Kasumi-1 (cell line): ENCODE measurements at places on chromosomes 4 and X.

GRCh38 chr4:80710748-80711451 lies 319.6 kb upstream of the BMP3 start:
- DNase-seq = no peak

- peak; percentile 21 for DNase-seq
These were observed 441.9 kb downstream of the INPP4B start for GRCh38 chr4:142404191-142404611.

DNA sequence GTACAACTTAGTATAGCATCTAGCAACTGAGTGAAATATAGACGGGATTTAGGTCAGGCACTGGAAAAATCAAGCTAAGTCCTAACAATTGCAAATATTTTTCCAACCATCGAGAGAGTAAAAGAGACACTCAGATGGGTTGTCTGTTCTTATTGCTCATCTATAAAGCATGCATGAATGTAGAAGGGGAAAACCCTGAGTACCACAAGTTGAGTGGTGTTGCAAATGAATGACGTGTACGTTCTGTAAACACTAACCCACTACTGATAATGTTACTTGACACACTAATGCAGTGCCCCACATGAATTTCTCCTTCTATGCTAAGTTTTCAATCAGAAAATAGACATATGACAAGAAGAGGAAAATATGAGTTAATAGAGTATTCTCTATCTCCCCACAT lies 211.2 kb downstream of the COX18 start:
- DNase-seq = no peak

GRCh38 chr4:15956179-15956850 lies 6.7 kb downstream of the FGFBP2 start:
- peak; percentile 78 for DNase-seq

GRCh38 chr4:1451752-1452122 lies 45.5 kb upstream of the NKX1-1 start:
- DNase-seq = no peak

DNA sequence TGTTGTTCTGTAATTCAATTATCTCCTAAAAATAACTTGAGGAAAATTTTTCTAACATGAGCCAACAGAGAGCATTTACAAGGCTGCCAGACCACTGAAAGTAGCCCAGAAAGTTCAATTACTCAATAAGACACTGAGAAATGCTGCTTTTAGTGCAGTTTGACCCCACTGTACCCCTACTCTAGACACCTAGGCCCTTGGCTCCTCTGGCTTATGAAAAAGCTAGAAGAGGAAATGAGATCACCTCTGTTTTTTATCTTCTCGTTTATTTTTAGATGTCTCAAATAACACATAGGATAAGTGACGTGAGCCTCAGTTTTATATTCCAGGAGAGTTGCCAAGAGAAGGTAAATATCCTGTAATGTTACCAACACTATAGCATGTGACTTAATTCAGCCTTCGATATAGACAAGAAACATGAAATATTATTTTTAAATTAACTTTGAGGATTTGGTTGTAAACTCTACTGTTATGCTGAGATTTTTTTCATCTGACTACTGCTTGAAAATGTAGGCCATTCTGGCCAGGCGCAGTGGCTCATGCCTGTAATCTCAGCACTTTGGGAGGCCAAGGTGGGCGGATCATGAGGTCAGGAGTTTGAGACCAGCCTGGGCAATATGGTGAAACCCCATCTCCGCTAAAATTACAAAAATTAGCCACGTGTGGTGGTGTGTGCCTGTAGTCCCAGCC lies 24.4 kb downstream of the TNIP3 start:
- DNase-seq = no peak

DNA sequence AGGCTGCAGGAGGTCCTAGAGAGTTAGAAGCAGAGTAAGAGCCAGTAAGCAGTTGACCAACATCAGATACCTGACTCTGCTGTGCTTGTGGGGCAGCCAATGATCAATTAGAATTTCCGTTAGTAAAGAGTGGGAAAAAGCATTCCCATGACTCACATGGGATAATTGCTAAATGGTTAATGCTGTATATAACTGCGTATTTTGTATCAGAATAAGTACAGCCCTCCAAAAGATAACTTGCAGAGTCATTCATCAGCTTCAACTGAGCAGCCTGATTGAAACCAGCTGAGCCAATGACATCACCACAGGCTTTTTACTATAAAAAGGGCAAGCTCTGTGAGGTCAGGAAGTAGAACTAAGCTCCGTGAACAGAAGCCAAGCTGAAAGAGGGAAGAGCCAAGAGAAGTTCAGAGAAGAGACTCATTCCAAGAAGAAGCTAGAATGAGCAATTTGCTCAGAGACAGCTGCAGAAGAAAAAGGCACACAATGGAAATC lies 67.9 kb downstream of the PPP3CA start:
- DNase-seq = peak; percentile 70

DNA sequence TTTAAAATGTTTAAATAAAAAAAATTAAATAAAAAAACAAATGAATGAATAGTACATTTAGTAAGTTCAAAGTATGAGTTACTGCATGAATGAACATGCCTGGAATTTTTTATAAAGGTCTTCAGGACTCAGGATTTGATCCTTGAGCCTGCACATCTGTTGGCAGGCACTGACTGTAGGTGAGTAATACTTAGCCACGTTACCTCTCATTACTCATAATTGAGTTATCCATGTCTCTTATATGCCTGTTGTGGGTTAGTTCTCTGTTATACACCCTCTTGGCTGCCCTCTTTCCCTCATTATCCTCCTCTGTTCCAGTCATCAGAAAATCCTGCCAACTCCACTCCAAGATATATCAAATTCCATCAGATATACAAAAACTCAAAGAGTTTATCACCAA lies 276.0 kb downstream of the FBXW7 start:
- DNase-seq = no peak

DNA sequence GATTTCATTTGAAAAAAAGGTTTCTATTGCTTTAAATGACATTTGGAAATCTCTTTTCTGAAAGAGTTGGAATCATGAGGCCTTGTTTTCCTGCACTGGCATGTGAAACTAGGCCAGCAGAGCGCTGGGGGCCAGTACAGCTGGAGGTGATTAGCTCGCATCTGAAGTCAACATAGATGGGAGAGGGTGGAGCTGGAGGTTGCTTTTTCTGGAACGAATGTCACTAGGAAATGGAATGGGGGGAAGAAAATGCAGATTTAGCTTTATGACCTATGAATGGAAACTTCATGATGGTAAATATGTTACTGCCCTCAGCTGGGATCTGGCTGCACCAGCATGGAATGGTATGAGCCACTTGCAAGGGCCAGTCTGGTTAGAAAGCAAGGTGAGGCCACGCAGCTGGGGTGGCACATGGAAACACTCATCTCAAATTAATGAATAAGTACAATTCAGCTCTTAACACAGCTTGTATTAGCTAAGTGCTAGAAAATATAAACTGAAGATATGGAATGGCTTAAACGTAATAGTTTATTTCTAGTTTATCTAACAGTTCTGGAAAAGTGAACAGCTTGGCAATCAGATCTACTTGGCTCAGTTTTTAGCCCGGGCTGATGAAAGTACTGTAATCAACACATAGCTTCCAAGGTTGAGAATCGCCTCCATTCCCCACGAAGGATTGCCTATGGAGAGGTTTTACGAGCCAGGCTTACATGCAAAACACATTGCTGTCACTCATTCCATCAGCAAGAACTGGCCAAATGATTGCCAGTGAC lies 32.5 kb downstream of the SLC10A6 start:
- DNase-seq = no peak

DNA sequence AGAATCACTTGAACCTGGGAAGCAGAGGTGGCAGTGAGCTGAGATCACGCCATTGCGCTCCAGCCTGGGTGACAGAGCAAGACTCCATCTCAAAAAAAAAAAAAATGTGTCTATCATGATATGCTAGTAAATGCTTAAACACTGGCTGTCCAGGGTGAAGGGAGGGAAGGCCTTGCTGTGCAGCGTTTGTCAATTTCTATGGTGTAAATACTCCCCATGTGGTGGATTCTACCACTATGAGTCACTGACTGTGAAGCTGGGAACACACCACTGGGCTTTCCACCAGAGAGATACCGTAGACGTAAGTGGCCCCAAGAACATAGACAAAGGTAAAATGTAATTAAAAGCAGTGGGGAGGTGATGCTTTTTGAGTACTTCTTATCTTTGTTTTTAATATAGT lies 51.3 kb upstream of the LEF1 start:
- no peak for DNase-seq

DNA sequence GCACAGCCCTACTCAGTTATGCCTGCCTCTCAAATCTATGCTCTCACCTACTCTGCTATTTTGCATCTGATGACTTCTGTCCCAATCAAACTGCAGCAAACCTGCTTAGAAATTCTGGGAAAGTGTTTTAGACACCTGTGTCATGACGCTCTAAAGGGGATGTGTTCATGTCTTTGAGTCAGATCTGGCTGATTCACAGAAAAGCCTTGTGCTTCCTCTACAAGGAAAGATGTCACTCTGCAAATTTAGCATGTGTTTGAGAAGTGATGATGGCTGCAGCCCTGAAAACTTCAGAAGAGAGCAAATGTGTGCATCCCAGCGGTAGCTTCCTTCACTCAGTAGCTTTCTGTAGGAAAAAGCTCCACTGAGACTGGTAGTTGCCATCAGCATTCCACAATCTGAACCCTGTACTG lies 235.4 kb downstream of the MGST2 start:
- no peak for DNase-seq

DNA sequence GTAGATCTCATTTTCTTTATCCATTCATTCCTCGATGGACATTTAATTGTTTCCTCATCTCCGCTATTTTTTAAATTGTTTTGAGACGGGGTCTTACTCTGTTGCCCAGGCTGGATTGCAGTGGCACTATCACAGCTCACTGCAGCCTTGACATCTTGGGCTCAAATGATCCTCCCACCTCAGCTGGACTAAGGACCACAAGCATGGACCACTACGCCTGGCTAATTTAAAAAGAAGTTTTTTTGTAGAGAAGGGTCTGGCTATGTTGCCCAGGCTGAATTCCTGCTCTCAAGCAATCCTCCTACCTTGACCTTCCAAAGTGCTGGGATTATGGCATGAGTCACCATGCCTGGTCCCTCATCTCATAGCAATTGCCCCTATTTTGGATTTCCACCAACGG lies 7.0 kb upstream of the TRIML1 start:
- no peak for DNase-seq

DNA sequence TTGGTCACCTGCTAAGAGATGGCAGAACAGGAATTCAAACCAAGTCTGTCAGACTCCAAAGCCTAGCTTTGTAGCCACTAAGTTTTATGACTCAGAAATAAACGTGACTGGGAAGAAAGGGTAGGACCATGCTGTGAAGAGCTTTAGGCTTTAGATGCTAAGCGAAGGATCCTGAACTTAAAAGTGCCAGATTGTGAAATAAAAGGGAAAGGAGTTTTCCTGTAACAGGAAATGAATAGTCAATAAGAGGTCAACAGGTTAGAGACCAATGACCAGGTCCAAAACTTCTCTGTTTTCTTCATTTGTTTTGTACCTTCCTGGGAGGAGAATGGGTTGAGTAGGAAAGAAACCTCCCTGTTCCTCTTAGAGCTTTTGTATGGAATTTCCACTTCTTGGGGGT lies 98.8 kb upstream of the EOLA2 start:
- no peak for DNase-seq

DNA sequence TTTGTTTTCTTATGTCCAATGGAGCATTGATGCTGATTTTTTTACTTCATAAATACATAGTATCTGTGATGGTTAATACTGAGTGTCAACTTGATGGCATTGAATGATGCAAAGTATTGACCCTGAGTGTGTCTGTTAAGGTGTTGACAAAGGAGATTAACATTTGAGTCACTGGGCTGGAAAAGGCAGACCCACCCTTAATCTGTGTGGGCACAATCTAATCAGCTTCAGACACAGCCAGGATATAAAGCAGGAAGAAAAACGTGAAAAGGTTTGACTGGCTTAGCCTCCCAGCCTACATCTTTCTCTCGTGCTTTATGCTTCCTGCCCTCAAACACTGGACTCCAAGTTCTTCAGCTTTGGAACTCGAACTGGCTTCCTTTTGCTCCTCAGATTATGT lies 230.6 kb upstream of the SPRY1 start:
- no peak for DNase-seq

DNA sequence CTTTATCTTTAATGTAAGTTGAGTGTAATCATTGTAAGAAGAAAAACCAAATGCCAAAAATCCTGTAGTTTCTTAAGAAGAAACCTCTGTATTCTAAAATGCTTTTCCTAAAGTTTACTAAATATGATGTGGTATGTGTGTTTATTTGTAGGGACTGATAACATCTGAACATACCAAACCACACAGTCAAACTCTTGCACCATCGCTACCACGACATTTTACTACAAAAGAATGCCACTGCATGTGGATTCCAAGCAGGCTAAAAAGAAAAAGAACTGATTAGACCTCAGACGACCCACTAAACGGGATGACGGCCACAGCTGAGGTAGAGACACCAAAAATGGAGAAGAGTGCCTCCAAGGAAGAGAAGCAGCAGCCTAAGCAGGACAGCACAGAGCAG lies 46.1 kb downstream of the LAS1L start:
- no peak for DNase-seq

- DNase-seq = no peak
These were observed 191.4 kb upstream of the LEF1 start for GRCh38 chr4:108359986-108360681.

DNA sequence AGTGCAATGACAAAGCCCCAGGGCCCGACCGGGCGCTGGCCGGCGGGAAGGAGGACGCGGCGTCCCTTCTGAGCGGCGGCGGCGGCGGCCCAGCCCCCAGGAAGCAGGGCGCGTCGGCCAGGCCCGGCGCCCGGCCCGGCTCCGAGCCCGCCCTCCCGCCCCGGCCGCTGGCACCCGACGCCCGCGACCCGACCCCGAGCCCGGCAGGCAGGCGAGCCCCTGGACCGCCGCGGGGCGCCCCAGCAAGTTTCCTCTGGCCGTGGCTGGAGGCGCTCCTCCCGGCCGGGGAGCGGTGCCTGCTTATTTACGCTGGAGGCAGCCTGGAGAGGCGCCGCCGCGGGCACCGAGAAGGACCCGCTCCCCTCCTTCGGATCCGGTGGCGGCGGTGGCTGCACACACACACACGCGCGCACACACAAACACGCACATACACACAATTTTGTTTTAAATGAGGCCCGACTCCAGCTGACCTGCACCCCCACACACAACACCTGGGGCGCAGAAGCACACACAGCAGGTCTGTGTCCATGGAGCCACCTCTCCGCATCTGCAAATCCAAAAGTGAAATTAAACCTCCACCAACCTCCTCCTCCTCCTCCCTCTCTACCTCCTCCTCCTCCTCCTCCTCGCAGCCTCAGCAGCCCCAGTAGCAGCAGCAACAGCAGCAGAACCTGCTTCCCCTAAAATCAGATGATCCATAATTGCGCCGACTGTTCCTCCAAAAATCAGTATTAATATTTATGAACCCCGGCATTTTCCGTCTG lies 669 bp downstream of the IRF2 start:
- peak; percentile 55 for DNase-seq

GRCh38 chr4:116332508-116332907 lies 752.9 kb downstream of the TRAM1L1 start:
- peak; percentile 19 for DNase-seq

- DNase-seq = no peak
These were observed 45.1 kb downstream of the SUPT20HL2 start for GRCh38 chrX:24268786-24269185.

DNA sequence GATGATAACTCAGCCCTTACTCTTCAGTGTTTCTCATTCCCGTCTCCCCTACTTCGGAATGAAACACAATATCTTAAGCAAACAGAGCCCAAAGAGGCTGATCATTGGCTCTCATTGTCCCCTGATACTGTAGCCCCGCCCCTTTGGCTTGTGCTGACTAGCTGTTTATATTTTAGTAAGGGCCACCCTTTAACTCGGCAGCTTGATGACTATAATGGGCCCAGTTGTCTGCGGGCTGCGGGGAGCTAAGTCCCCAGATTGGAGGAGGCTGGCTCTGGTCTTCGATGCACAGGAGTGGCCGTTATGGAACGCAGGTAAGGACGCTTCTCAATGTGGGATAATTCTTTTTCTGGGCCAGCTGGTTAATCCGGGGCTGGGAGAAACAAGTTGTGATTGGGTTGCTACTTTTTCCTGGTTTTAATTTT lies at the start of gene TRIM2:
TRIM2 (plus strand) TSS at position 197 of the 425 bp plus-strand sequence; CDS start at position 285, 88 bp downstream.
- no peak for DNase-seq
